NCI-H1417 treated with DMSO at 0.1 percent for 48 hours (cell line): ENCODE measurements at places on chromosomes 1 and 21.

GRCh38 chr1:229141689-229142377 lies 129.1 kb upstream of the RAB4A start:
- no peak for DNase-seq

- DNase-seq, result no peak
Measured at GRCh38 chr1:14757286-14757625, 158.8 kb downstream of the KAZN start.

- no peak for DNase-seq
Measured at GRCh38 chr1:4019147-4019521, 119.1 kb upstream of the C1orf174 start.

DNA sequence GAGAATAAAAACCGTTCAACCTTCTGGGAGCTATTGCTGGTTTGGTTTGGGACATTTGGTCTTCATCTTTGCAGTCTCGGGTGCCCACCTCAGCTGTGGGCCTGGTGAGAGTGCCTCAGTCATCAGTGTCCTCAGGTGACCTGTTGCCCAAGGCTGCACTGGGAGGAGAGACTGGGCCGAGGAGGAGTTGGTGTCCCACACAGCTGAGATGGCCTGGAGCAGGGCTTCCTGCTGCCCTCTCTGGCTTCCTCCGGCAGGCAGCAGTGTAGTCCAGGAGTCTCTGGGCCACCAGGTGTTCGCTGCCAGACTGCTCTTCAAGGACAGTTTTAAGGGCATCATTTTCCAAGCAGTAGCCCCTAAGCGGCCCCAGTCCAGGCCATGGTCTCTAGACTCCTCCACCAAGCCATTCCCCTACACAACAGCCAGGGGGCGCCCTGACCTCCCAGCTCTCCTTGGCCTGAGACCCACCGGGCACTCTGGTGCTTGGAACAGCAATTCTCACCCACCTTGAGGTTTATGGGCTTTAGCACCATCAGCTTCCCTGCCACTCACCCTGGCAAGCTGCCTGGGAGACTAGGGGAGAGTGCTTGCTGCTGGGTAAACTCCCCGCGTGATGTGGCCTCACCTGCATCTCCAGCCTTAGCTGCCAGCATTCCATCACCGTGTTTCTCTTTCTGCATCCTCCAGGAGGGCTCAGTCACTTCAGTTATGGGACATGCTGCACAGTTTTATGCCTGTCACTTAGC lies 9.1 kb upstream of the SYTL1 start:
- no peak for DNase-seq

- DNase-seq, result no peak
Measured at GRCh38 chr1:116904791-116905320, 4.9 kb upstream of the PTGFRN start.

DNA sequence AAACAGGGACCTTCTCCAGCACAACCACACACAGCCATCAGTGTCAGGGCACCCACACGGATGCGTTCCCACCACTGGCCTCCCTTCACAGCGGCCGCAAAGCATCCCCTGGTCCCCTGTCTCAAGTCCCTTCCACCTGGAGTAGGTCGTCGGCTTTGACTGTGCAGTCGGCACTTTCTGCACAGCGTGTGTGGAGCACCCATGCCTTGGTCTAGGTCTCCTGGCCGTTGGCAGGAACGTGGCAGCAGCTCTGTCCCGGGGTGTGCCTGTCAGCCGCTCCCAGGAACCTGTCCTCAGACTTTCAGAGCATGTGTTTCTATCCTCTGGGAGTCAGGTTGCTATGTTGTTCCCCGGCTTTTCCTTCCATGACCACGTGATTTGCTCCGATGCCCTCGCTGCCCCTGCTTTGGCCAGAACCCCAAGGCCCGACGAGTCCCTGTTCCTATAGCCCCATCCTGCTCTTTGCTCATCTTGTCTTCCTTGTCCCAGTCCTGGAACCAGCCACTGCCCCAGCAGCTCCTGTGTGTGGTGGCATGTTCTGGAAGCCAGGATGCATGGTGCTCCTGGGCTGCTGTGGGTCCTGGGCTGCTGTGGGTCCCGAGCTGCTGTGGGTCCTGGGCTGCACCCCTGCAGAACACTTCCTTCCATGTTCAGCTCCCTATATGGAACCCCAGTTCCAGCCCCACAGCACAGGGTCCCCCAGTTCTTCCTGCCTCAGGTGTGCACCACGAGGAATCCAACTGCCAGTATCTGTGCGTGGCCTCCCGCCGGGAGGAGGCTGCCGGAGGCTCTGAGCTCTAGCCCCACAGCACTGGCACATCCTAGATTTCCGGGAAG lies 84.2 kb upstream of the COL6A1 start:
- no peak for DNase-seq

- DNase-seq, result no peak
Measured at GRCh38 chr1:180614730-180615129, 17.1 kb upstream of the XPR1 start.

DNA sequence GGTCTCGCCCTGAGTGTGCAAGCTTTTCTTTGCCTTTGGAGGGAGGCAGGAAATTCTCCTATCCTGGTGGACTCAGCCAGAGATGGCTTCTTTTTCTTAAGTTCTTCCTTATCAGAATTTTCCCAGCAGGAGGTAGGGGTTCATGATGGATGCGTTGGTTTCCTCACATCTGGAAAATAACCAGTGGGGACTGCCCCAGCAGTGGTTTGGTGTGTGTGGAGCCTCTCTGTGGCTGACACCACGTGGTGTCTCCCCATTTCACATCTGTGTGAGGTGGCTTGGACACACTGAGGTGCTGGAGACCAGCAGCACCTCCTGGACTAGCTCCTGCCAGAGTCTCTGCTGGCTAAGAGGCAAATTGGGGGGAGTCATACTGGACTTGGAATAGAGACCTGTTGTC lies 32.6 kb downstream of the B3GALT5 start:
- no peak for DNase-seq

GRCh38 chr1:7418442-7419080 lies 352.5 kb upstream of the VAMP3 start:
- DNase-seq, result no peak
